ENCODE measurements at places on chromosomes 6 and 20.

DNA sequence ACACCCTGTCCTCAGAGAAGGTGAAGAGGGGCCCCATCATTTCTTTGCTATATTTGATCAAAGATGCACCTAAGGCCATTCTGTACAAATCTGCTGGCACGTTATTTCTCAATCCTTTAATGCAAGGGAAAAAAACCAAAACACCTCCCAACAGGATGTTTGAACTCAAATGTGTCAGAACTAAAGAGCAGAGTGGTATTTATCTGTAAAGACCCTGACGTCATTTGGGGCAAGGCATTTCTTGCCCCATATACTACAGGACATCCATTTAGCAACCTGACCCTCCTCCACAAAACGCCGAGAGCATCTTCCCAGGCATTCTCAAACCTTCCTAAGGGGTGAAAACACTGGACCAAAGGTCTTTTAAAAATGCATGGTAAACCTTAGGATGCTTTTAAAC lies 50.8 kb downstream of the ZMYND8 start:
- DNase-seq: no peak

GRCh38 chr6:34806738-34807453 lies 15.0 kb downstream of the BLTP3A start:
- no peak for DNase-seq

DNA sequence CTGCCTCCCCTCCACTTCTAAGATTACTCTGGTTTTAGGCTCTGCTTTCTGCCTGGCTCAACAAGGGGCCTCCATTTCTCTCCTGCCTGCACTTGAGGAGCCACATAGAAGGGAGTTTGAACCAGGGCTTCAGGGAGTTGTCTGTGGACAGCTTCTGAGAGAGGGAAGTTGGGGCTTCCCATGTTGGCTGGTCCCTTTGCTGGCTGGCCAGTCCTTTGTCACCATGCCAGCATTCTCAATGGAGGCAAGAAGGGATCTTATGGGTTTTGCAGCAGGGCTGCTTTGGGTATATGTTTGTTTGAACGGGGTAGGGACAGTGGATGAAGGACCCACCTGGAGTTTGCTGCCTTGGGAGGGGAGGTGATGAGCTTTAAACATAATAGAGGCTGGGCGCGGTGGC lies 124.9 kb downstream of the CARMIL1 start:
- no peak for DNase-seq

GRCh38 chr20:33103556-33103955 lies 24.1 kb downstream of the BPIFB4 start:
- no peak for DNase-seq

DNA sequence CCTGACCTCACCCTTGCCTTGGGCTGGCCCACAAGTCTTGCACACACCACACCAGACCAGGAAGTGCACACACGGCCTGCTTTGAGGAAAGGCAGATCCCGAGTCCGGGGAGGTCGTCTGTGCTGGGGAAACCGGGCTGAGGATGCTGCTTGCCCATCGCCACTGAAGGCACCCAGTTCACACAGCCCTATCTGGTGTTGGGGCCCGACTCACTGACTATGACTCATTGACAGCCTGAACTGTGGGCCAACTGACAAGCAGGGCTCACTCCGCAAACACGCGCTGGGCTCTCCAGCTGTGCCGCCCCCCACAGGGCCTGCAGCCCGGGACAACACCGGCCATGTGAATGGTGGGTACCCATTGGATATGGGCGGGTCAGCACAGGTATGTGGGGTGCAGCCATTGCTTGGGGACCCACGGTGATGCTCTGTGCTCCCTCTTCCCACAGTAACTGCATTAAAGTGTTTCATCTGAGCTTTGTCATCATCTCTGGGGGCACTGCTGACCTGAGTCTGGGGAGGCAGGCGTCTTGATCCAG lies 1.6 kb downstream of the SAMD10 start:
- DNase-seq: no peak

DNA sequence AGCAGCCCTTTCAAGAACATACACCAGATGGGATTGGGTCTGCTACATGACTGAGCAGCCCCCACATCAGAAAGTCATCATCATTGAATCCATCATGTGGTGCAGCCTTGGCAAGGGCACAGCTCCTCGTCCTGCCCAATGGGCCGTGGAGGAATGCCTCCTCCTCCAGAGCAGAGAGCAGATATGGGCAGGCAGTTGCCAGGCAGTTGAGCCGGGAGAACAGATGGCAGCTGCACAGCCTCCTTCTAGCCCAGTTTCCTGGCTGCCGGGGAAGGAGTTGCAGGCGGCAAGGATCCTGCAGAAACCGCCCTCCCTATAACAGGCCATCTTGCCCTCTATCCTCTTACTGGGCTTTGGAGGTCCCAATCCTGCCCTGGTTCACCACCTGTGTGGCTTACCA lies 11.9 kb upstream of the ZFAND3 start:
- DNase-seq: peak; percentile 99

DNA sequence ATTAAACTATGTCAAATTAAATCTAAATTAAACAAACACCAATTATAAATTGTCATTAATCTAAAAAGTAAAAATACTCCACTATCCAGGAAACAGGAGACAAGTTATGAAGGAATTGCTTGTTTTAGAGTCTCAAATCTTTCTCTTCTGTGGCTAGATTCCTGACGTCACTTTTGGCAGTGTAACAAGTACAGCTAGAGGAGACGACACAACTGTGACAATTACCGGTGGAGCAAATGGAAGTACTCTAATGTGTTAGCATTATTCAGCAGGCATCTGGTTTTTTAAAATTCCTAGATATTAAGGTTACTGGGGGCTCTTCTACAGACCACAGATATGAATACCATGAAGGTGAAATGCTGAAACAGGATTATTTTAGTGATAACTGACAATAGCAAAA lies 1042.7 kb downstream of the EPHA7 start:
- no peak for DNase-seq

DNA sequence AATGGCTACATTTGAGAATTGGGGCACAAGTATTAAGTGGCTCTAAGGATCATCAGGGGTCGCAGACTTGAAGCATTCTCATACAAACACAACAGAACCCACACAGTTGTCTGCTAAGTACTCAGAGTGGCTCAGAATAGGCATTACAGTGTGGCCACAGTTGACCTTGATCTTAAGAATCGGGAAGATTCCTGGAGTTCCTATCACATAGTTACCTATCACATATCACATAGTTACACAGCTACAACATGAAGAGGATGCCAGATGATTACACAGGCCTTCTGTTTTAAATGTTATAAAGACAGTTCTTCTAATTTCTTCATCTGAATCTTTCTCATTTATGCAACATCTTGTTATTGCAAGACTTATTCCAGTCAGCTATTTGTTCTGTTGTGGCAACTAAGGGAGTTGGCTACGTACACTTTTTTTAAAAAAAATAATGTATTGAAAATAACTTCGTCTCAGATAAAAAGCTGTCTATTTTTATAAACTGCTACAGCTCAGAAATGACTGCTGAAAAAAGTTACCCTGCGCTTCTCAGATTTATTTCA lies 129.0 kb downstream of the REV3L start:
- no peak for DNase-seq

- no peak for DNase-seq
Observed at GRCh38 chr6:7731294-7731693, 5.4 kb downstream of the BMP6 start.

GRCh38 chr6:27138406-27138805 lies 109.1 kb upstream of the PRSS16 start:
- DNase-seq: no peak

DNA sequence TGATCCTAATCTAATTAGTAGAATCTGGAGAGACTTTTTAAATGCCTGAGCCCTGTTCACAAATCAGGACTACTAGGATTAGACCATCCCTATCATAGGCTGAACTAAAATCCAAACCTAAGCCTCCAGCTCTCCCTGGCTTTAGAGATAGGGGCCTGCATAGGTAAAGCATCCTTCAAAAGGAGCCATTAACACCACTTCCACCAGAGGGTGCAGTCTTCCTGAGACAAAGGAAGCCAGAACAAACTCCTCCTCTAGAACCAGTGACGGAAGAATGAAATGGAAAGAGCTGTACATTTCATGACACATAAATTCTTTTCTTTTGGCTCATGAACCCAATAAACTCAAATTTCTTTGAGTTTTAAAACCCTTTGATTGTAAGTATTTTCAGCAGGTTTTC lies 291.2 kb upstream of the ADGRB3 start:
- peak; percentile 30 for DNase-seq

- DNase-seq: peak; percentile 95
Observed at GRCh38 chr6:6699741-6700367, 111.3 kb downstream of the LY86 start.

DNA sequence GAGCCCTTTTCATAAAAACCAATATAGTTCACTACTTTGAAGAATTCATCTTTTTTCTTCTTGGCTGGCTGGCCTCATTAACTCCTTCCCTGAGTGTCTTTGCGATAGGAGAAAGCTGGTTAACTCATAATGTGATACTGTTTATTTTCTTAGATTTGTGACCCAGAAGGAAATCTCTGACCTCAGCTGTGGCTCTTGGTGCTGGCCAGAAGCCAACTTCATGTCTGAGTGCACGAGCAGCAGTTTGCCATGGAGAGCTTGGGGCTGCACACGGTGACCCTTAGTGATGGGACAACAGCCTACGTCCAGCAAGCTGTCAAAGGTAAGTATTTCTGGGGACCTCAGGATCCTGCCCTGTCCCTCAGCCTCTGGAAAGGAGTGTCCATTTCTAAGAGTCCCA lies 16.7 kb upstream of the DEF6 start:
- DNase-seq: no peak

- DNase-seq: no peak
Observed at GRCh38 chr20:17538517-17539170, 7.5 kb upstream of the BFSP1 start.

- DNase-seq: no peak
Observed at GRCh38 chr20:32871627-32872160, 13.0 kb downstream of the EFCAB8 start.

DNA sequence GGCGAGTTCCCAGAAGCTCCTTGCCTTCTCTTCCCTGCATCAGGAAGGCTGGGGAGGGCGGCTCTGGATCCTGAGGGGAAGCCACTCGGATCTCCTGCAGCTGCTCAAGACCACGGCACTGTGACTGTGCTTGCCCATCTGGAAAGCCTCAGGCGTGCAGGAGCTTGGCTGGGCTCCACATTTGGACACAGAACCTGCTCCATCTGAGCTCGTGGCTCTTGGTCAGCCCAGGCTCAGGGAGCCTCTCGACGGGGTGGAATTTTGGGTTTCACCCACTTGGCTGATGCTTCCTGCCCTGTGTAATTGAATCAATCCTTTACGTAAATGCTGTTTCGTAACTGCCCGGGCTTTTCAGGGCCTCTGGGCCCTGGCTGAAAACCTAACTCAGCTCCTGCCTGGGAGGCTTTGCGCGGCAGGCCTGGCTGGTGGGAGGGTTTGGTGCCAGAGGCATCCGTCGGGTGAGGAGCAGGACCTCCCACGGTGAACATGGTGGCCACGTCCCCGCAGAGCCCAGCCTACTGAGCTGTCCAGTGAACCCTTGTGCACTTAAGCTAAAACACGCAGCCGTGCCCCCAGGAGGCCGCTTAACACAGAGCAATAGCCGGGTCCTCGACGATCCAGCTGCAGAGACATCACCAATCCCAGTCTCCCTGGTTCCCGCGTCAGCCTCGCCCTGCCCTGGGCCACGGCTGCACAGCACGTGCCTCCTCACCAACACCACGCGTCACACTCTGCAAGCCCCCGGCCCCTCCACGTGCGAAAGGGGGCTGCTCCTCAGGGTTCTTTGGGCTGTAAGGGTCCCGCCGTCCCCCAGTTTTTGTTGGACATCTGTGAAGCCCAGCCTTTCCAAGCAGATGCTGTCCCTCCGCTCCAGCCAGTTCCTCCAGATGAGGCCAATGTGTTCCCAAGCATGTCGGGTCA lies 241.0 kb downstream of the DLL1 start:
- DNase-seq: no peak

GRCh38 chr6:108803982-108804490 lies 44.2 kb upstream of the ARMC2 start:
- DNase-seq: no peak

DNA sequence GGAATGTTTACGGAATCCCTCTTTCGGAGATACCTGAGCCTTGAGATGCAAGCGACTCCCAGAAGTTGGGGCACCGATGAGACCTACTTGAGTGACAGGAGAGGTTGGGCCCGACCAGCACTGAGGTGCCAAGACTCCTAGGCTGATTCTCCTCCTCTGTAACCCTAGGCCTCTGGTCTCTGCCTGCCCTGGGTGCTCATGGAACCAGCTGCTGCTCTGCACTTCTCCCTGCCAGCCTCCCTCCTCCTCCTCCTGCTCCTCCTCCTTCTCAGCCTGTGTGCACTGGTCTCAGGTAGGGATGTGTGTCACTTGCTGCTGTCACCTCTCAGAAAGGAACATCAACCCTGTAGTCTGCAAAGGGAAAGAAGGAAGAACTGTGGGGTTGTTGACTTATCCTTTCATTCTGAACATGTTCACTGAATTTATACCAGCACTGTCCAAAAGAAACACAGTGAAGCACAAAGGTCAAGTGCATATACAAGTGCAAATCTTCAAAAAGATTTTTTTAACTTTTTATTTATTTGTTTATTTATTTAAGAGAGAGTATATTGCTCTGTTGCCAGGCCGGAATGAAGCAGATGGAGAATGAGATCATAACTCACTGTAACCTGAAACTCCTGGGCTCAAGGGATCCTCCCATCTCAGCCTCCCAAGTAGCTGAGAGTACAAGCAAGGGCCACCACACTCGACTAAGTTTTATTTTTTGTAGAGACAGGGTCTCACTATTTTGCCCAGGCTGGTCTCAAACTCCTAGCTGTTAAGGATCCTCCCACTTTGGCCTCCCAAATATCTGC lies 913 bp downstream of the BTN2A2 start:
- DNase-seq: peak; percentile 67

Data from DMS 273 treated with DMSO at 0.1 percent for 48 hours (cell line).